Common myeloid progenitor, CD34-positive (primary cell): ENCODE measurements at places on chromosomes 1 and 21.

DNA sequence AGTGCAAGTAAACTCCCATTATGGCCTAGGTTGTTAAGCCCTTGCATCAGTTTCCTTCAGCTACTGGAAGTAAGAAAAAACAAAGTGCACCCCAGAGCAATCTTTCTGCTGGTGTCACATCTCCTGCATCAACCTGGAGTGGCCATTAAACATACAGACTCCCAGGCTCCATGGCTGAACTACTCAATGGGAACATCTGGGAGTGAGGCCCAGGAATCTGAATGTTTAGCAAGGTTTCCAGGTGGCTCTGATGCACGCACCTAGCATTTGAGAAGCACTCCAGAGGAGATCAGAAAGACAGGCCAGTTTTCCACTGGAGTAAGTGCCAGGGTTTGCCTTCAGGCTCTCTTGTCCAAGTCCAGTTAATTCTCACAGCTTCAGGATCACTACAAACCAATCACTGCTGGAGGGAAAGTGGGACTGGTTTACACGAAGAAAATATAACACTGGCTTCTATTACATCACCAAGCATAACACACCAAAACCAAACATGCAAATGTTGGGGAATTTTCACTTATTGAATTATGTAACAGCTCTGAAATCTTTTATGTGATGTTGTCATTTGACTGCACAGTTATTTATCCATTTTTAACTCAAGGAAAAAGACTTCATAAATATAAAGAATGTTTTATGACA lies 22.3 kb upstream of the ABCA4 start:
- no peak for DNase-seq

- DNase-seq = no peak
These were observed 33.5 kb upstream of the ACTRT2 start for GRCh38 chr1:2987773-2988172.

GRCh38 chr1:89965193-89965768 lies 29.6 kb upstream of the ZNF326 start:
- no peak for DNase-seq

GRCh38 chr1:40997096-40997495 lies 17.6 kb downstream of the CTPS1 start:
- DNase-seq = no peak

GRCh38 chr1:14120895-14121294 lies 420.9 kb downstream of the PRDM2 start:
- DNase-seq = no peak

- DNase-seq = no peak
These were observed 5.0 kb downstream of the LRRC41 start for GRCh38 chr1:46298387-46298786.

DNA sequence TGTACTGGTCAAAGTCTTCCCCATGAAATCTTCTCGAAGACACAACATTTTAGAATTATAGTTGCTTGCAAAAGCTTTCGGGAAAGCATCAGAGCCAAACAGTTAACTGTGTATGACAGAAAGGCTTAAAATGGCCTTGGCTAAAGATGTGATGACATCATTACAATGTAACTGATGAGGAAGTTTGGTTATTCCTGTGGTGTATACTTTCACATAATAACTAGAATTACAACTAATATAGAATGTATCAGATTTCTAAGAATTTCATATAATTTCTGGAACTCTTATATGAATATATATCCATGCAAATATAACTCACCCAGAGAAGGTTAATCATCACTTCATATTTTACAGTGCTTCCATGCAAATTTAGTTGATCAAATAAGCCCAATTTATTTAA lies 8.4 kb downstream of the TP73 start:
- no peak for DNase-seq

- DNase-seq = peak; percentile 51
These were observed 1.2 kb downstream of the OR2T1 start for GRCh38 chr1:248404024-248404423.

DNA sequence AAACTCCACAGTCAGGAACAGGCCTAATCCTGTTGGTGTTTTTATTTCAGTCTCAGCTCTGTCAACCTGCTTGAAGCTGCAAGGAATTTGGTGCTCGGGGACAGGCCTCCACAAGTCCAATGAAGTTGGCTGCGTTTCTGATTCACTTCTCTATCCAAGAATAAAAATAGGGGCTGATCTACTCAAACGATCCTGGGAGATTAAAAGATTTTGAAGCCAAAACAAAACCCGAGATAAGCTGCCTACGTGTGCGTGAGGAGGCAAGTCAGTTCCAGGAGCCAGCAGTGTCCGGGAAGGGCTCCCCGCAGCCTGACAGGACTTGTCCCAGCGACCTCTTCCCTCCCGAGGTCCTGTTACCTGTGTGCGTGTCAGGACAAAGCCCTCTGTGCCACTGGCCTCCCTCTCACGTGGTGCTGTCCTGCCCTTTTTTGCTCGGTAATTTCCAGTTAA lies 98.0 kb downstream of the ETS2 start:
- no peak for DNase-seq

GRCh38 chr1:77473690-77474089 lies 191.9 kb downstream of the AK5 start:
- no peak for DNase-seq

GRCh38 chr1:56034847-56035481 lies 544.4 kb downstream of the PLPP3 start:
- no peak for DNase-seq

GRCh38 chr1:1616045-1616790 lies 918 bp downstream of the MIB2 start:
- peak; percentile 42 for DNase-seq

DNA sequence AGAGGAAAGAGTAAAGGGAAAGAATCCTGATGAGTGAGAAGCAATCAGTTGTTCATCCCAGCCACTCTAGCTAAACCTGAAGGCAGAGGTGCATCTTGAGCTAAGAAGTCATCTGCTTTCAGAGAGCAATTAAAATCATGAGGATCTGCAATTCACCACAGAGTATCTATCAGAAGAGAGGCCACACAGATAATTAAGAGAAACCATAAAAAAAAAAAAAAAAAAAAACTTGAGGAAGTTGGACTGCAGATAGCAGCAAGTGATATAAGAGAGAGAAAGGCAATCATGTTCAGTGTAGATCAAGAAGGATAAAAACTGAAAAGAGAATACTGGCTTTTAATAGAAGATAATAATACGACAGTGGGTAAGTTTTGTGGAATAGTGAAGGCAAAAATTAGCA lies 17.7 kb downstream of the FOXJ3 start:
- DNase-seq = no peak

DNA sequence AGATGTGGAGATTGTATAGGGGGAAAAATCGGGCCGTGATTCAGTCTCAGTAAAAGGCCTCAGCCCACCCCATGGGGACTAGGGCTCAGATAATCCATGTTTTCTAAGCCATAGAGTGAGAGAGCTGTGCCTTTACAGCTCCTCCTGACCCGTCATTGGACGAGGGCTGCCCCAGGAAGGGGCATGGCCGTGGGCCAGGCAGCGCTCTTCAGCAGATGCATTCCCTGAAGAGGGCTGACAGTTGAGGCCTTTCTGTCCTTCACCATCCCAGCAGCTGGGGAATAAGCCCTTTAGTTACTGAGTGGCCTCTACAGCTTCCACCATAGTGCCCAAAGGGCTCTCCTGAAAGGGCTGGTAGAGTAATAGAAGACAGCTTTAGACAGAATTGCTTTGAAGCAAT lies 57.2 kb downstream of the ST3GAL3 start:
- DNase-seq = no peak

GRCh38 chr1:113855630-113856400 lies 15.7 kb downstream of the PTPN22 start:
- DNase-seq = no peak

DNA sequence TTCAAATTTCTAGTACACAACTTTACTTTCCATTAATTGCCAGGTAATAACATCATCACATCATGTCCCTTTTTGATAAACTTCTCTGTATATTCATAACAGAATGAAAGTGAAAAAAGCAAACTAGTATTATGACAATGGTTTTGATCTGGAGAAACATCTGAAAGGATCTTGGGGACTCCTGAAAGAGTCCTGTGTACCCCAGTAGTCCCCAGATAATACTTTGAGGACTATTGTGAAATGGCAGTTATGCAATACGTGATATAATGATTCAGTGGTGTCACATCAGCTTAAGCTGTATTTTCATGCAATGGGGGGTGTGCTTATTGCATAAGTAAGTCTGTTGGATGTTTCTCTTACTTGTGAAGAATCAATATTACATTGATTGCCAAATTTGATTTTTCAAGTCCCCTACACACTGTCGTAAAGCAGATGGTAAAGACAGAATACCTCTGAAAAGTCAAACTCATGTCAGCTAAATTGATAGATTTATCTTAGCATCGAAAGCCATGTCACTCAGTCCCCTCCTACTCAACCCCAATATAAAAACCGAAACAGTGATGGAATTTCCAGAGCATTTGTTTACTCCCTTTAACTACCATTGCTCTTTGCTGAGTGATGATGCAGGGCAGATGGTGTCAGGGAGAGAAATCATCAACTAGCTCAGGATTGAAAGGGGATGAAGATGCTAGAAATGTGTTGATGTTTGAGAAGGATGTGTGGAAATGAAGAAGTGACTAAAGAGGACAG lies 146.7 kb upstream of the C1orf105 start:
- no peak for DNase-seq

GRCh38 chr1:46246548-46247435 lies 771 bp upstream of the RAD54L start:
- DNase-seq = peak; percentile 93

DNA sequence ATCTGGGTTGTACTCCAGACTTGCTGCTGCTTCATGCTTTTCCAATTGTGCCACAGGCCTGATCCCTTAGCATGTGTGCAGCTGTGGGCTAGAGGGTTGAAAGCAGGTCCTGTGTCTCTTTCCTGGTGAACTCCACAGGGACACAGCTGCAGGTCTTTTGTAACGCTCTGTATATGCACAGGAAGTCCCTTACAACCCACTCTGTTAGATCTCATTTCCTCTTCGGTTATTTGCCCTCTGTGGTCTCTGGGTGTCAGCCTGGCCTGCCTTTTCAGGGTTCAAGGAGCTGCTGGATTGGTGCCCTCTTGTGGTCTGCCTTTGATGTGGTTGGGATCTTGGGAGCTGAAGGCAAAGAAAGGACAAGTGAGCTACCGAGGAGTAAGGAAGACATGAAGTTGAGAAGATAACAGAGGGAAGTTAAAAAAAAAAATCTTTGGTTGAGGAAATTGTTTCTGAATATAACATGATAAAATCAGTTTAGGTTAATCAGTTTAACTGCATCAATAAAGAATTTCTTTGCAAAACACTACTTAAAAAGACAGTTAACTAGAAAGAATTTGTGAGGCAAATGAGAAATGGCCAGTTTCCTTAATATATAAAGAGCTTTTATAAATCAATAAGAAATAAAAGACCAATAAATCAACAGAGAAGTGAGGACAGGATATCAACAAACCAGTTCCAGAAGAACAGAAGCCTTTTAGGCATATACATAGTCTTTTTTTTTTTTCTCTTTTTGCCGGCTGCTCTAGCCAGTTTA lies 44.1 kb downstream of the UCK2 start:
- peak; percentile 84 for DNase-seq

- no peak for DNase-seq
These were observed 81.7 kb downstream of the ARID4B start for GRCh38 chr1:235246022-235246948.

- DNase-seq = no peak
These were observed 323.5 kb downstream of the ZNF326 start for GRCh38 chr1:90318431-90318830.

DNA sequence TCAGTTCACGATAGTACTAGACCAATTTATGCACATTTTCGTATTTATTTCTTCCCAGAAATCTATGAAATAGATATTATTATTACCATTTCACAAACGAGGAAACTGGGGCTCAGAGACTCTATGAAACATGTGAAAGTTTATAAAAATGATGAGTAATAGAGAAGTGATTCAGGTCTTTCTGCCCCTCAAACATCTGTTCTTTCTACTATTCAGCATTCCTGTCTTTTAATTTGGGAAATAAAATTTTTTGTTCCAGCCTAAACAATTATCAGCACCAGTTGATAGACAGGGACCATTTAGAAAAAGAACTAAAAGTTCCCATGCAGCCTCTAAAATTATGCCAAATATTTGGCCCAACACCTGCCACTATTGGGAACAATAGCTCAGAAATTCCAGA lies 585.1 kb downstream of the PTPRC start:
- no peak for DNase-seq

- DNase-seq = no peak
These were observed 15.6 kb downstream of the PDE9A start for GRCh38 chr21:42669041-42669440.

GRCh38 chr1:62052946-62053345 lies 141.7 kb upstream of the L1TD1 start:
- no peak for DNase-seq

DNA sequence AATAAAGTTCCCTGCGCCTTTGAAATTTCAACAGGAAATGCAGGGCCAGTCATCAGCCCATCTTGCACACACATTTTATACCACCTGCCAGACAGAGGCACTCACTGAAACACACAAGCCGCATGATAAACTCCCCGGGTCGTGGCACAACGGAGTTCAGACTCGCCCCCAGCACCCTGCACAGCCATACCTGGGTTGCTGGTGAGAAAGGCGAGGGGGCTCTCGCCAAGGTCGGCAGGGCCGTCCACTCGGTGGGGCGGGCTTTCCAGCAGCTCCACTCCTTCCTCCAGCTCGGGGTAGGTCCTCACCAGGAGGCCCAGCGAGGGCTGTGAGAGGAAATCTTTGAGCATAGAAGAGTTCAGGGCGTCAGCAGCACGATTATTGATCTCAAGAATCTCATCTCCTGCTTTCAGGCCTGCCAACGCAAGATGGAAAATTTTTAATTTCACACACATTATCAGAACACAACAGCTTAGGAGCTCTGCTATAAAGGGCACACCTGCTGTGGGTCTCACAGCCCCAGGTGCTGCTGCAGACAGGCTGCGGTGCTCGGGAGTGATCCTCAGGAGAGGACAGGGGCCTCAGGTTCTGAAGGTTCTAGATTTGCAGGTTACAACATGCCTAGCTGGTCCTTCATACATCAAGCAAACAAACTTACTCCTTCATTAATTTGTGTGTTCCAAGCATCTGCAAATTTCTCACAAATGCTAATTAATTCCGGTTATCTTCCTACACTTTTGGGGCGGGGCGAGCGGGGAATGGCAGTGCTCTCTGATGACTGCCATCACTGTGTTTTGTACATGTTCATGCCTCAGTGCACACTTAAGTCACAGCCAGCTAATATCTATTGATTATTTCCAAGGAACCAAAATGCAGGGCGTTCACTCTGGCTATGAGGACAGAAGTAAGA lies 144.2 kb upstream of the KRTAP19-8 start:
- DNase-seq = no peak

DNA sequence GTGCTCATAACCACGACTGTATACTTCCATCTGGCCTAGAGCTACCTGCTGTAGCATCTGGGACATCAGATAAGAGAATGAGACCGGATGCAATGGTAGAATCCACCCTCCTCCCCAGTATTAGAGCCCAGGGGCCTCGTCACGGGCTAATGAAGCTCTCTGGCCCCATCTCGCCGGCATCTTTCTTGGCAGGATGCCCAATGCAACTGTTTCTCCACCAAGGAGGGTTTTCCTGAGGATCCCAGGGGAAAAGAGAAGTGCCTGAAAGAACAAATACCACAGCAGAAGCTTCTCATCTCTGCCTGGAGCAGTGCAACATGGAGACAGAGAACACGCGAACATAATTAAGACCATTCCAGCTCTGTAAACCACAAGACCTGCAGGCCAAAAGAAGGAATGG lies 80.0 kb downstream of the VWA5B1 start:
- no peak for DNase-seq

GRCh38 chr1:178724376-178724727 lies 692 bp upstream of the RALGPS2 start:
- DNase-seq = no peak
